ENCODE measurements at places on chromosomes 5 and 9. TPM values are rescaled to one million over a fixed set of nuclear protein-coding genes. Genes with fewer than 3 reads are reported as not detected.

Gene DOCK2
- total RNA-seq, result 317 TPM

Gene STPG3
- total RNA-seq, result not detected

Gene PGGT1B
- total RNA-seq, result 60.1 TPM

Gene MAMDC2
- total RNA-seq, result not detected

Gene UNC5A
- total RNA-seq, result not detected

Gene CMYA5
- 0.93 TPM for total RNA-seq

Gene ADAMTS16
- not detected for total RNA-seq

Gene SLC6A18
- total RNA-seq, result not detected
